Thyroid gland (tissue), 4 donors: ENCODE measurements at places on chromosomes 13 and 19. TPM values are rescaled to one million over a fixed set of nuclear protein-coding genes. Genes with fewer than 3 reads are reported as not detected.

DCLK1 gene
- total RNA-seq = 15.4 TPM

ZNF99 gene
- 0.27 TPM for total RNA-seq

IGFL1 gene
- not detected for total RNA-seq

LILRA5 gene
- not detected for total RNA-seq

FCAR gene
- total RNA-seq = not detected

SYNGR4 gene
- total RNA-seq = not detected

TSKS gene
- not detected for total RNA-seq

HTR2A gene
- not detected for total RNA-seq

GRK1 gene
- total RNA-seq = 2.3 TPM

OSCAR gene
- total RNA-seq = 0.96 TPM

PLK5 gene
- not detected for total RNA-seq

ZNF681 gene
- total RNA-seq = 2.1 TPM

PGLYRP1 gene
- total RNA-seq = not detected

ZNF560 gene
- total RNA-seq = not detected

ZNF549 gene
- total RNA-seq = 7.7 TPM

UBE2L5 gene
- total RNA-seq = not detected

TEKTIP1 gene
- total RNA-seq = 1.2 TPM

PSG1 gene
- total RNA-seq = not detected

THSD8 gene
- not detected for total RNA-seq

FAM98C gene
- 23.4 TPM for total RNA-seq

HOMER3 gene
- 55.6 TPM for total RNA-seq

ZNF460 gene
- 91.0 TPM for total RNA-seq

FGF22 gene
- total RNA-seq = not detected

BRCA2 gene
- 0.56 TPM for total RNA-seq

RASGRP4 gene
- 1.5 TPM for total RNA-seq

DIRAS1 gene
- total RNA-seq = 0.29 TPM

ELSPBP1 gene
- not detected for total RNA-seq

SIGLEC11 gene
- 1.7 TPM for total RNA-seq

C1QTNF9 gene
- not detected for total RNA-seq

CEACAM5 gene
- total RNA-seq = not detected

LRFN3 gene
- 7.1 TPM for total RNA-seq

FXYD7 gene
- total RNA-seq = not detected

DMKN gene
- 200 TPM for total RNA-seq

ZNF229 gene
- 22.9 TPM for total RNA-seq

SIGLEC14 gene
- 1.7 TPM for total RNA-seq

DAND5 gene
- not detected for total RNA-seq
